Stimulated activated naive CD4-positive, alpha-beta T cell (primary cell): ENCODE measurements at places on chromosomes 6 and 20.

DNA sequence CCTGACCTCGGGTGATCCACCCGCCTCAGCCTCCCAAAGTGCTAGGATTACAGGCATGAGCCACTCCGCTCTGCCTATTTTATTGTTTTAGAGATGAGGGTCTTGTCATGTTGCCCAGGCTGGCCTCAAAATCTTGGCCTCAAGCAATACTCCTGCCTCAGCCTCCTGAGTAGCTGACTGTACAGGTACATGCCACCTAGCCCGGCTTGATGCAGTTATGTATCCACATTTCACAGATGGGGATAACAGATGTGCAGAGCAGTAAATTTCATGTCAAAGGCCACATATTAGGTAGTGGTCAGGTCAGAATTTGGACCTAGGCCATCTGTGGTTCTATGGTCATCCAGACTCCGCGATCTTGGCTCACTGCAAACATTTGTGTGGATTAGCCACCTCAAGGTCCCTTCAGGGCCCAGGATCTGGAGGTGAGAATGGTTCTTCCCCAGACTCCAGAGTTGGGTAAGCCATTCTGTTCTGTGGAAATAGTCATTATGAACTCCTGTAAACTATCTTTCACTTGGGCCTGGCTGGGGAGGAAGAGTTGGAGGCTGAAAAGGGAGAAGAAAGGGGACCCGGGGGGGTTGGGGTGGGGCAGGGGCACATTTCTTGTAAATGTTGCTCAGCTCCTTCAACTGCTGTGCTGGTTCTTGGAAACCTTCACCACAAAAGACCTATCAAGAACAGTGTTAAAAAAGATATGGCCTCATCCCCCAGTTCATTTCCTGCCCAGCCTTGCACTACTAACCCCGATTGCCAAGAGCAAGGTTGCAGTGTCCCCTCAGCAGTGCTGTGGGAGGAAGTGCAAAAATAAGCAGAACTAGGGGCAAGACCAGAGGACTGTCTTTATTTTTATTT is 13.0 kb downstream of the PIM1 start:
- peak; percentile 22 for DNase-seq

DNA sequence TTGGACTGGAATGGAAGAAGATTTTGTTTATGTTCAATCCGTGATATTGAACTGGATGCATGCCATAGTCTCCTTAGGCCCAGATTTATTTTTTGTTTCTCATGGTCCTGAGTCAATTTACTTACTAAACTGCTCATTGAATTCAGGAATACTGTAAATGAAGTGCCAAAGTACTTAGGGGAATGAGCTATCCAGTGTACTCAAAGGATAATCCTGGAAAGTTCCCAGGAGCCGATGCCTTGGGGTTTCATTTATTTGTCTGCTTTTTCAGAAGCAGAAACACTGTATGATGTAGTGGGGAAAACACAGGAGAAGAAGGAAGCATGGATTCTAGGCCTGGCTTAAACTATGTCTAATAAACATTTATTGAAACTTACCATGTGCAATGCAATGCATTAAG is 56.1 kb upstream of the THEMIS start:
- DNase-seq, result no peak

DNA sequence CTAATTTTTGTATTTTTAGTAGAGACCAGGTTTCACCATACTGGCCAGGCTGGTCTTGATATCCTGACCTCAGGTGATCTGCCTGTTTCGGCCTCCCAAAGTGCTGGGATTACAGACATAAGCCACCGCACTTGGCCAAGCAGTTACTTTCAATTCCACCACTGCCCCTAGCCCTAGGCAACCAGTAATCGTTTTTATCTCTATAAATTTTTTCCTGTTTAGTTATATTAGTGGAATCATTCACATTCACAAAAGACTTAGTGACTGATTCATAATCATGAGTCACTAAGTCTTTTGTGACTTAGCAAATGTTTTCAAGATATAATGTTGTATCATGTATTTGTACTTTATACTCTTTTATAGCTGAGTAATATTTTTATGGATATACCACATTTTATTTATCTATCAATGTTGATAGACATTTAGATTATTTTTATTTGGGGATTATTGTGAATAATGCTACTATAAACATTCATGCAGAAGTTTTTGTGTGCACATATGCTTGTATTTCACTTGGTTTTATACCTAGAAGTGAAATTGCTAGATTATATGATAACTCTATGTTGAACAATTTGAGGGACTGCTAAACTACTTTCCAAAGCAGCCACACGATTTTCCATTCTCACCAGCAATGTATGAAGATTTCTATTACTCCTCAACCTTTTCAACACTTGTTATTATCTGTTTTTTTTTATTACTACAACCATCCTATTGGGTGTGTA is 421.4 kb upstream of the ID4 start:
- DNase-seq, result no peak

GRCh38 chr6:128724738-128725137 is 158.2 kb upstream of the LAMA2 start:
- no peak for DNase-seq

DNA sequence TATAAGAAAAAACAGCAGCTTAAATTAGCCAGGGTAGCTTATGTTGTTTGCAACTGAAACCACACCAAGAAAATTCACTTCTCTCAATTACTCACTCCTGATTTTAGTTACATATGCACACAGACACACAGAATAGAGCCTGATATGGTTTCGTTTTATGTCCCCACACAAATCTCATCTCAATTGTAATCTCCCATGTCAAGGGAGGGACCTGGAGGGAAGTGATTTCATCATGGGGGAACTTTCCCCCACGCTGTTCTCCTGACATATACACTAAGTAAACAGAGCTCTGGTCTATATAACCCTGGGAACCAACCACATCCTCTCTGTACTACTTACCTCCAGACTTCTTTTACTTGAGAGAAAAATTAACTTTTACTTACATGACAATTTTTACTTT is 9.8 kb downstream of the OR12D1 start:
- no peak for DNase-seq

DNA sequence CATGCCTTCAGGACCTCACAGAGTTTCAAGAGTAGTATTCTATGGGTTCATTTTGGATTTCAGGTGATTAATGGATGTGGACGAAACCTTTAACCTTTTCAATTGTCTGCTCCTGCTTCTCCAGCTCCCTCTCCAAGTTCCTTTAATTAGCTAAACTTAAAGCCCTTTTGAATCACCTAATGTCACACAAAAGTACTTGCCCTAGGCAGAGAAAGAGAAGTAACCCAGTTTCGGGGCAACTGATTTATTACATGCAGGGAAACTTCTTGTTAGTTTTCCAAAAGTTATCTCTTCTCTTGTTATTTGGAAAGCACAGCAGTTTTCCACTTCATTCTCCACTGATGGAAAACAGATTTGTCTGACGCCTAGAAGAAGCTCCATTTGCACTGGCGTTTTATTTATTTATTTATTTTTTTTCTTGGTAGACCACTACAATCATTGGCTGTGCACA is 407.7 kb upstream of the JARID2 start:
- DNase-seq, result no peak

DNA sequence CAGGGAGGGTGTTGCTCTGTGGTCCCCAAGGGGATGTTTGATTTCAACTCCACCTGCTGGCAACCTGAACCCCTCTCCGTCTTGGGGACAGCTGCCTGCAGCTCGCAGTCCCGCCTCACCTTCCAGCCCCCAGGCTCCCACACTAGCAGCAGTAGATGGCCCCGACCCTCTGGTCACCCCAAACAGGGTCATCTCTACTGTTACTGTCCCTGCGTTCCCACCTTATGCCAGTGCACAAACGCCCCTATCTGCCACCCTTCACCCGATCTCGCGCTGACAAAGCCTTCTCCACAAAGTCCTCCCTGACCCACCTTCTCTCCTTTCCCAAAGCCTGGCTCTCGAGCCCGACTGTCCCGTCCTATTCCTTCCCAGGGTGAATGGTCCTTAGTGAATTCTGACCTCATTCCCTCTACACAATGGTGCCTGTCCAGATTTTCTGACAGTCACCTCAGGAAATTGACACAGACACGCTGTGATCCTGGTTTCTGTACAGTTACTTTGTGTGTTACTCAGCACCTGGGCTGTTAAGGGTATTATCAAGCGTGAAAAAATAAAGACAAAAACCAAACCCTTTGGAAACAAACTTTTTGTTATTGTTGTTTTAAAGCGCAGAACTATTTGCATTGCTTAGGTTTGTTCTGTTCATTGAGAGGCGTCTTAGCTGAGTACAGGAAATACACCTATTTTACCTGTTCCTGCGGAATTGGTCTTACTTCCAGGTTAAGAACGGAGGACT is 728 bp downstream of the FUT9 start:
- DNase-seq, result no peak

GRCh38 chr6:169072127-169073042 is 181.3 kb downstream of the THBS2 start:
- no peak for DNase-seq

GRCh38 chr6:108660251-108660650 is 99.5 kb downstream of the FOXO3 start:
- DNase-seq, result no peak

- no peak for DNase-seq
These were observed 46.8 kb downstream of the RANBP9 start for GRCh38 chr6:13664703-13665352.

DNA sequence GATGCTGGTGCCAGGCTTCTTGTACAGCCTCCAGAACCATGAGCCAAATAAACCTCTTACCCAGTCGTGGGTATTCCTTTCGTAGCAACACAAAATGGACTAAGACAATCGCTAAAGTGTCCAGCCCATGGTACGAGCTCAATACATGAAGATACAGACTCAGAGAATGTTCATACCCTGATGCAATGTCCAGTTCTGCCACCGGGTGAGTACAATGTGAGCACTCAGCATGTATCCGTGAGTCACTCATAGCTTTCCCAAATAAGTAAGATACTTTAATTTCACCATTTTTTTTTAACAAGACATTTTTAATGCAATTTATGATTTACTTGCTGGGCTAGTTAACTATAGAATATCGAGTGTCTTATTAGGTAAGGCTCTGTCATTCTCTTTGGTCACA is 26.7 kb upstream of the PDE10A start:
- no peak for DNase-seq

GRCh38 chr20:20411836-20412235 is 43.9 kb downstream of the INSM1 start:
- no peak for DNase-seq

DNA sequence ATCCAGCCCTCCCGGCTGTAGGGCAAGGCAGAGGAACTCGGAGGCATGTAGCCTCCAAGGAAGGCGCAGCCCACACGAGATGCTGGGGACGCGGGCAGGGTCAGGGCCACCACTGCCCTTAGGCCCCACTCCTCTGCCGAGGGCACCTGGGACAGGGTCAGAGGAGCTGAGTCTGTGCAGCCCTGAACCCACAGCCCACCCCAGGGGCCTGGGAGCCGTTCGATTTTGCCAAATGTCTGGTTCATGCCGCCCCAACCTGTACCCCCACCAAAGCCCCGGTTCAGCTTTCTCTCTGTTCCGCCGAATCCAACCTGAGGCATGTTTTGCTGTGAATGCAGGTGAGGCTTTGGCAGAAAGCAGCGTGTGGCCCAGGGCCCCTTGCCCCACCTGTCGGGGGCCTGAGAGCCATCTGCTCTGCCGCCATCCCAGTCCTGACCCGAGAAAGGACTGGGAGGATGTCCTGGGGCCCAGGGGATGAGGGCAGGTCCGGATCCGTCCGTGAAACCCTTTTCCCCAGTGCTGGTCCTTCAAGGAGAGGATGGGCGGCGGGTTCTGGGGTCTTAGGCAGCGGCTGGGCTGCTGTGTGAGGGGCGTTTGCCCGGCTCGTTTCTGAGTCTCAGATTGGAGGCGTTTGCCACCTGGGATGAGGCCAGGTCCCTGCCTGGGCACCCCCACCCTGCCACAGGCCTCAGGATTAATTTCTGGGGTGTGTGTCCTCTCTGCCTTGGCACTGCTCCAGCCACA is 79.3 kb upstream of the GATA5 start:
- no peak for DNase-seq

DNA sequence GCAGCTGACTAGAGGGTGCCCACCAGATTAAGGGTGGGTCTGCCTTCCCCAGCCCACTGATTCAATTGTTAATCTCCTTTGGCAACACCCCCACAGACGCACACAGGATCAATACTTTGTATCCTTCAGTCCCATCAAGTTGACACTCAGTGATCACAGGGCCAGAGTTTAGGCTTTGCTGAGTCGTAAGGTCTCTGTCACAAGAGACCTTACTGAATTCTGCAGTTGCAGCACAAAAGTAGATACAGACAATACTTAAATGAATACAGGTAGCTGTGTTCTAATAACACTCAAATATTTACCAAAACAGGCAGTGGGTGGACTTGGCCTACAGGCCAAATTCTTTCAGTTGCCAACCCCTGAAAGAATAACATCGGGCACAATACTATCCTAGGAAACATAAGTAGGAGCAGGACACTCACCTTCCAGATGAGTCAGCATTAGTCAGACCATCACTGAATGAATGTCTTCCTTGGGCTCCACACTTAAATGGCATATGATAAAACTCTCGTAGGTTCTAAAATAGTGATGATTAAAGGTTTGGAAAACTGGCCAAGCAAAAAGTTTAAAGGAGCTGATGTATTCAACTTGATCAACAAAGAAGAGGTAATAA is 190.0 kb downstream of the UBE3D start:
- DNase-seq, result no peak

DNA sequence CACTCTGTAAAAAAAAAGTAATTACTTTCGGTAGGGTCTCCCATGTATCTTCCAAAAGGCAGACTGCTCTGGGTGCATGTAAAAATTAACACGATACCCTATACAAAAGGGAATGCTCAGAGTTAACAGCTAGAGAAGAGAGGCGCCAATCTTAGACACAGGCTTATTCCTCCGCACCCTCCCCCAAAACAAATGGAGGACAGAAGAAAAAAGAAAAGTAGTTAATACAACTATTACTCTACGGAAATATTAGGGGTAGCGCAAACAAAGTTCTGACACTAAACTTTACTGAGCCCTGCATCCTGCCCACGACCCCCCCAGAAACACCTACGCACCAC is 331 bp upstream of the UFL1 start:
- no peak for DNase-seq

- no peak for DNase-seq
These were observed 20.3 kb downstream of the CCDC167 start for GRCh38 chr6:37479266-37479854.

DNA sequence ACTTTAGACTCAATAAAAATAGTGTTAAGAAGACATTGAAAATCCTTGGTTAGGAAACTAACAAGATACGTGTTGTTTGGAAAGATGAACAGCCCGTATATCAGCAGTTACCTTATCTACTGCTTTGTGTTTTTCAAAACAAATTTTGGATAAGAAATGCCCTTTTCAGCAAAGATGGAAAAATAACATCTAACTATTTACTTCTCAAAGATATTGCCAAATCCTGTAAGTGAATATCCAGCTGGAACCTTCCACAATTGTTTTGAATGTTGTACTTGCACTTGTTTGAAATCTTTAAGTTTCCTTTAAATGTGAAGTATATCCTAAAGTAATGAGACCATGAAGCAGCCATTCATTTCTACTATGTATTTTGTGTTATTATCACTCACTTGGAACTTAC is 14.6 kb downstream of the TAGAP start:
- no peak for DNase-seq

GRCh38 chr6:42817907-42818306 is 36.1 kb downstream of the BICRAL start:
- DNase-seq, result no peak

DNA sequence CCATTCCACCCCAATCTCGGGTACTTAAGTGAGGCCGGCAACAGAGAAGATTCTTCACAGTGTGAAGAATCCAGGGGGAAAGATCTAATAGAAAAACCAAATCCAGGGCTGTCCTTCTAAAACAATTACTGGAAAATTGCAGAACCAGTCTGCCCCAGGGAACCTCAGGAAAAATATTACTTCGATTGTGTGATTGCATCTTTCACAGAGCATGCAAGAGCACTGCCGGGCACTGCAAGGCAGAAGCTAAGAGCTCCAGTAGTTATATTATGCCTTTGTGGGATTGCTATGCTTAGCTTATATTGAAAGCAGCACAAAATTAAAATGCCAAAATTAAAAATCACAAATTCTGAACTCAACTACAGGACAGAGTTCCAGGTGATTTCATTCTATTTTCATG is 175.9 kb downstream of the HACE1 start:
- DNase-seq, result no peak
